Stimulated activated CD8-positive, alpha-beta memory T cell treated with anti-CD3 and anti-CD28 coated beads, Interleukin-4, amount 100 ng/mL, for 1 hour (primary cell): ENCODE measurements at places on chromosomes 5 and 9.

DNA sequence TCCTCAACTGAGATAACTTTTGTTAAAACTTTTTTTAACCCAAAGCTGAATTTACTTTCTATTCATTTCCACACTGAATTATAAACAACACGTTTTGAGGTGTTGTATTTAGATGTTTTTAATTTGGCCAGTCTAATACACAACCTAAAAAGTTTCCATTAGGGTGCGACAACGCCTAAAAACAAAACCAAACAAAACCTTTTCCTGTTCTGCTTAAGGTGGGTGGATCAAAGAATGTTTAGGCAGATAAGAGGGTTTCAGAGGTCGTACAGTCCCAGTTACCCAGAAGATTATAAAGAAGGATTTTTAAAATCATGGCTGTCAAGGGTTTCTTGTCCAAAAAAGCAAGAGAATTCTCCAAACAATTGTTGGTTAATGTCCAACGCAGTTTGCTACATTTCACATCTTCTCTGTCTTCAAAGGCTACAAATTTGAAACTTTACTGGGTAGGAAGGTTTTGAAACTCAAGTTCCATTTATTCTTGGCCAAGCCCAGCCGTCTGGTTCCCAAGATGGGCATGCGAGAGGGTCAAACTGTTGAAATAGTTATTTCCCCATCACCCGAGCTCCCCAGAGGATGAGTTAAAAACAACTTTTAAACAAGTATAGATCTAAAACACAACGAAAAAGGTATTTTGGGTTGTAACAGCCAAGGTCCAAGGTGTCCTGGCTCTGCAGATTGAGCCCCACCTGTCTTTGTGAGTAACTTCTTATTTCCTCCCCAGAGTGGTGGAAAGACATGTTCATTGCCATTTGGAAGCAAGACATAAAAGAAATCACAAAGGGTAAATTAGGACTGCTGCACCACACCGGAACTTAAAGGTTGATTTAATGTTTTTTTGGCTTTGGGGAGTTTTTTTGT is 122.8 kb upstream of the MAP3K1 start:
- no peak for DNase-seq

GRCh38 chr9:18261181-18261580 is 212.8 kb upstream of the ADAMTSL1 start:
- DNase-seq: no peak

GRCh38 chr5:140094889-140095288 is 19.0 kb upstream of the PURA start:
- no peak for DNase-seq

GRCh38 chr9:134892221-134892620 is 11.6 kb downstream of the FCN2 start:
- DNase-seq: no peak

- no peak for DNase-seq
Measured at GRCh38 chr5:93348231-93348630, 232.8 kb downstream of the NR2F1-AS1 start.

- DNase-seq: no peak
Measured at GRCh38 chr5:25649628-25650265, 1005.0 kb upstream of the CDH10 start.

GRCh38 chr5:40405996-40406740 is 273.5 kb upstream of the PTGER4 start:
- no peak for DNase-seq
